ENCODE measurements at places on chromosomes 5 and 9.

DNA sequence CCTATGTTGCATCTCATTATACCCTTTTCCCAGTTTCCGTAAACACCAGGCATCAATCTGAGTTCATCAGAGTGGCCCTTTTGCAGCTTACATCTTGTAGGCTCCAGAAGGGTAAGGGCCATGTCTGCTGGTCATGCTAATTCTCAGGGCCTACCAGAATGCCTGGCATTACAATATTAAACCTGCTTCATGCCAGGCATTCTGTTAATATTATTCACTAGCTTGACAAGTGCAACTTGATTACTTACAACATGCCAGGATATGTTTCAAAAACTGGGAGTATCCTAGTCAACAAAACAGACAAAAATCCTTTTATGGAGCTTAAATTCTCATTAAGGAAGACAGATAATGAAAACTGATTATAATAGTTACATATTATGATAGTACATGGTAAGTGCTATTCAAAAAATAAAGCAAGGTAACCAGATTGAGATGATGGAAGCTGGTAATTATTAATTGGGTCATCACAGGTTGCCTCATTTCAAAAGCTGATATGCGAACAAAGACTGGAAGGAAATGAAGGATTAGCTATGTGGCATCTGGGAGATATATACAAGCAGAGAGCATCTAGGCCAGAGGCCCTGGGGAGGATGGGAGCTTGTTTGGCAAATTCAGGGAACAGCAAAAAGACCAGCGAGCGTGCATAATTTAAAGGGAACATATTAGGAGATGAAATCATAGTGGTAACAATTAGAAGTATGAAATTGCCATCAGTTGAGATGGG, 406.3 kb downstream of the DMRT2 start:
- no peak for DNase-seq

DNA sequence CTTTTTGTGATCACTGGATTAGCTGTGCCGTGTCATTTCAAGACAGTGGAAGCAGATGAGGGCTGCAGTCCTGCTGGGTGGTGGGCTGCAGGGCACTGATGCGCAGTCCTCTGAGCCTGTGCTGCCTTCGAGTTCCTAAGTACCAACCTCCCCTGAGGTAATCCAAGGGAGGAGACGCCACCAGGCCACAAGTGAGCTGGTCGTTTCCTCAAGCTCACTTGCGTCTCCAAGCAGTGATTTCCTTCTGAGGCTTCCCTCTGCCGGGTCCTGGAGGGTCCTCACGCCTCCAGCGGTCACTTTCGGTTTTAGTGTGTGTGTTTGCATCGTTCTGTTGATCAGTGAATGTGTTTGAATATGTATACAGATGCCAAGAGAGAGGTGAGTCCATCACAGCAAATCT, 115.7 kb downstream of the TRIO start:
- no peak for DNase-seq

DNA sequence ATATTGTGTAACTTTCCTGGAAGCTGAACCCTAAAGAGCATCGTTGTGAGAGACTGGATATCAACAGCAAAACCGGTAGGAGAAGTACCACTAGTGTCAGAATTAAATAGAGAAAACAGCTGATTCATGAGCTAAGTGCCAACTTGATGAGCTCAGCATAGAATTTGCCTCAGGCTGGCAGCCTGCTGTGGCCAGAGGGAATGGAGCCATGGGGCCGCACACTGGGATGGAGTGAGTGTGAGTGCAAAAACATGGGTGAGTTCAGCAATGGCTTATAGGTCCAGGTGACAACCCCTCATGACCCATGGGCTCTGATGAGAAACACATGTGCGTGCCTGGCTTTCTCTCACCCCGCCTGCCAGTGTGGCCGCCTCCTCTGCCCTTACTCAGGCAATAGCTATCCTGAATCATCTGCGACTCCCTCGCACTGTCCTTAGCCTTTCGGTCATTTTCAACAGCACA, 25.4 kb downstream of the ADAMTS16 start:
- DNase-seq = no peak

GRCh38 chr9:31612336-31613030, 772.0 kb upstream of the ACO1 start:
- DNase-seq = no peak

DNA sequence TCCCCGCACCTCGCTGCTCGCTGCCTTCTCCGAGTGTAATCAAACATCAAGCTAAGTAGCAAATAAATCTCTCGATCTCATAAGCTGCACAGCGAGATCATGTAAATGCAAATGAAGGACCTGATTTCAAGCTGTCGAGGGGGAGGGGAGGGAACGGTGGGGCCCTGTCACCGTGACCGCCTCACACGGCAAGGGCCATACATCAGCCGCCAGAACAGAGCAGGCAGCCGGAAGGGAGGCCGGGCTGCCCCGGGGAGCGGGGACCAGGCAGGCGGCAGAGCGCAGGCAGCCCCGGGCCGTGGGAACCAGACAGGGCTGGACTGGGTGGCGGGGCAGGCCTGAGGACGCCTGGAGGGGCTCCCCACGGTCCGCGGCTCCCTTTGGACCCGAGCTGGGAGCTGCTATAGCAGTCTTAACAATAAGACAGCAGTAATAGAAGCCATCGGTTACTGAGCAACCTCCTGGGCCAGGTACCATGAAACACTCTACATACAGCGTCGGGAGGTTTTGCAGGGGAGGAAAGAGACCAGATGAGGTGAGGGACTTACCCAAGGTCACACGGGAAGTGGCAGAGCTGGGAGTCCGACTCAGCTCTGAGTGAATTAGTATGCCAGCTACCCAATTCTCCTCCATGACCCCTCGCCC, 76.8 kb downstream of the CFAP77 start:
- no peak for DNase-seq

GRCh38 chr9:10173561-10173960, 439.2 kb downstream of the PTPRD start:
- DNase-seq = no peak

- no peak for DNase-seq
These were observed 427 bp downstream of the RBM27 start for GRCh38 chr5:146203872-146204192.

DNA sequence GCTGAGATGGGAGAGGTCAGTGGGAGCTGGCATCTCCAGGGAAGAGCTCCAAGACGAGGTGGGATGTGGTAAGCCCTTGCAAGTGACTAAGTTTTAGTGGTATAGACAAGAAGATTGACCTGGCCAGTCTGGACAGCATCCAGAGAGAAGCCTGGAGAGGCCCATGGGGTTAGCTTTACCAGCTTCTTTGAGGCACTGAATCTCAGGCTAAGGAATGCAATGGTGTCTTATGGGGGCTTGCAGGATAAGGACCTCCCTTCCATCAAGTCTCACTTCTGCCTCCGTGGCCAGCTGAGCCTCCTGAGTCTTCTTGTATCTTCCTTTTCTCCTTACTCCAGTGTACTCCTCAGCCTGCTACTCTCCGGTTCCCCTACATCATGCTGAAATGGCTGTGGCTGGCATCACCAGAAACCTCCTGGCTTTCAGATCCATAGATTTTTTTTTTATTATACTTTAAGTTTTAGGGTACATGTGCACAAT, 56.5 kb upstream of the JADE2 start:
- no peak for DNase-seq

GRCh38 chr5:168960497-168960896, 340.4 kb downstream of the SLIT3 start:
- DNase-seq = no peak

- no peak for DNase-seq
These were observed 55.7 kb upstream of the SLC44A1 start for GRCh38 chr9:105188746-105189145.

DNA sequence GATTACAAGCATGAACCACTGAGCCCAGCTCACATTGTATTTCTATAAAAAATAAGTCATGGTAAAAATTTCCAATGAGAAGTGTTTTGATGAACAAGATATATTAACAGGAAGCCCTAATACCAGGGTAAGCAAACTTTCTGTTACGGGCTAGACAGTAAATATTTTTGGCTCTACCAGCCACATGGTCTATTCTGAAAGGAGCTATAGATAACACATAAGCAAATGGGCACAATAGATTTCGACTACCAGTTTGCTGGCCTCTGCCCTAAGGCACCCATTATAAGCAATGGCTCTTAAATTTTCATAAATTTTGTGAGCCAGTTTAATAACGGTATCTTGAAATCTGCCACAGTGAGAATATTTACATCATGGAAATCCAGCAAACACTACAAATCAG, 8.1 kb downstream of the UBQLN1 start:
- DNase-seq = no peak

GRCh38 chr9:99606957-99607356, 214.7 kb upstream of the NR4A3 start:
- DNase-seq = no peak

- DNase-seq = no peak
These were observed 623.1 kb downstream of the BNC2 start for GRCh38 chr9:16247188-16247875.

DNA sequence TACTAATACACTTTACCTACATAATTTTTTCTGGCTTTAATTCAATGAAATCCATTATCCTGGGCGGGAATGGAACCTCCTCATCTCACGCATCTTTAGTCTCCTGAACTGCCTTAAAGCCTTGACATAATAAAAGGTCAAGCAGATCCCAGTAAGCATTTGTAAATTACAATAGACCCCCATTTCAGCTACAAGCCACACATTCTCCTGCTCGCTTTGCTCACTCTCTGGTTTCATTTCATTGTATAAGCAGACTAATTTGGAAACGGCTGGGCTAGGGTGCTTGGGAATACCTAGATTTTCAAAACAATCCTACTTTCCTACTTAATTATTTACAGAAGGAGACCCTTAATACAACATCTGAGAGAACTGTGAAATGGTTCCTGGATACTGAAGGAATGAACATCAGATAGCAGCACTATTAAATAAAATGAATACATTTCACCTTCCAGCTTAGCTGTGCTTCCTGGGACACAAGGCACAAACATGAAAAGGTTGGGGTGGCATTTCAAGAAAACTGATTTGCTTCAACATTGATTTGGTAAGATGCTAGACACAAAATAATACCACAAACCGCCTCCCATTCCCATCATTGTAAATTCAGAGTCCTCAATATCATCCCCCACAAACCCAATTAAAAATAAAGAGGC, 1.5 kb downstream of the JAKMIP2 start:
- DNase-seq = no peak

DNA sequence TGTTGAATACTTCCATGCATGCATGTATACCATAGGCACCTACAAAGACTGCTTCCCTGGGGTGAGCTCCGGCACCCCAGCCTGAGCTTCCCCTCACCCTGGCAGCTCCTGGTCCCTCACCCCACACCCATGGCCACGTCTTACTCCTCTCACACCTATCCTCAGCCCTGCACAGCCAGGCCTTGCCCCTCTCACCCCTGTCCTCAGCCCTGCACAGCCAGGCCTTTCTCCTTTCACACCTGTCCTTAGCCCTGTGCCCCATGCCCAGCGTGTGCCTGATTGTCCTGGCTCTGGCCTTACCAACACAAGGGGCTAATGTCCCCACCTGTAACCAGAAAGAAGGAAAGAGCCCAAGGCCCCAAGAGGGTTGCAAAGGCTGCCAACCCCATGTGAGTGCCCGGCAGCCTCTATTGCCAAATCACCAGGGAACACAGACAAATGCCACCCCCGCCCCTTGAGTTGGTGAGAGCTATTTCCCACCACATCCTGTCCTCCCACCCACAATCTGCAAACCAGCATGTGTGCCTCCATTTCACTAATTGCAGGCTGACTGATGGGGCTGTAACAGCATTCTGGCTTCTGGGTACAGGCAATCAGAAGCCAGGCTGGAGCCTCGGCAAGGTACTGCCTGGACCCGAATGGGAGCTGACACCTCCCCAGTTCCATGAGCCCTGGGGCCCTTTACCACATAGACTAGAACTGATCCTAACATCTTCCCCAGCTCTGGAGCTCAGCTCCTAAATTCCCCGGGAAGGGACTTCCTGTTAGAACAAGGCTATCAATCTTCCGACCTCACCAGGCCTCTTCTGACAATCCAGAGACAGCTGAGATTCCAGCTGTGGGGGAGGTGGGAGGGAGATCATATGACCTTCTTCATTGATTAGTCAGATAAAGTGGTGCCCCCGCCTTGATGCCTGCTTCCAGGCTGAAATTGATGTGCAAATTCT, 78.2 kb downstream of the FAM114A2 start:
- DNase-seq = no peak
